A172 (cell line): ENCODE measurements at places on chromosomes 11 and 22. TPM values are rescaled to one million over a fixed set of nuclear protein-coding genes. Genes with fewer than 3 reads are reported as not detected.

The TP53I11 gene
- 15.0 and 23.7 TPM in 2 replicates for total RNA-seq

The XKR3 gene
- 0.14 TPM in 1 of 2 replicates, not detected in the other for total RNA-seq

The DNAJB7 gene
- total RNA-seq = not detected in 2 replicates

DNA sequence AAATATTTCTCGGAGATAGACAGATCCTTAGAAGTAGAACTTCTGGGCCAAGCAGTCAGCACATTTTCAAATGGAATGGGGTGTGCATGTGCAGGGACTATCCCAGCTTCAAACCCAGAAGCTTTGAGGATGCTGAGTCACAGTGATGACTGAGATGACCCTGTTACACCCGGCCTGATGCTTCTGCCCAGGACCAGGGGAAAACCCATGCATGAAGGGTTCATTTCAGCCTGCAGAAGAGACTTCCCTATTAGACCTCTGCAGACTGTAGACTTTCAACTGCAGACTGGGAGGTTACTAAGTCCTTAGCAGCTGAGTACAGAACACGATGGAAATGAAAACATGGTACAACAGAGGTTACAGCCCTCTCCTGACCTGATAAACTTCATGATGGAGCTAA, 3.6 kb upstream of the OR2AT4 start:
- DNase-seq = peak; percentile 91

GRCh38 chr11:117819096-117820040, 5.2 kb downstream of the FXYD2 start:
- DNase-seq = peak; percentile 38

DNA sequence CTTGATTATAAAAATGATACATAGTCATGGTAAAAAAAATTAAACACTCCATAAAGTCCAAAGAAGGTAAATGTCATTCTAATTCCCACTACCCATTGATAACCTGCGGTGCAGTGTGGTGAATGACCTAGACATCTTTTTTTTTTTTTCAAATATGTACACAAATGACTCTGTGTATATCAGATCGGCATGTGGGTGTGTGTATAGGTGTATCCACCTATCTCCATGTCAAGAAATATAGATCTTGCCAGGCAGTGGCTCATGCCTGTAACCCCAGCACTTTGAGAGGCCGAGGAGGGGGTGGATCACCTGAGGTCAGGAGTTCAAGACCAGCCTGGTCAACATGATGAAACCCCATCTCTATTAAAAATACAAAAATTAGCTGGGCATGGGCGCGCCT, 18.4 kb upstream of the CBX6 start:
- no peak for DNase-seq

DNA sequence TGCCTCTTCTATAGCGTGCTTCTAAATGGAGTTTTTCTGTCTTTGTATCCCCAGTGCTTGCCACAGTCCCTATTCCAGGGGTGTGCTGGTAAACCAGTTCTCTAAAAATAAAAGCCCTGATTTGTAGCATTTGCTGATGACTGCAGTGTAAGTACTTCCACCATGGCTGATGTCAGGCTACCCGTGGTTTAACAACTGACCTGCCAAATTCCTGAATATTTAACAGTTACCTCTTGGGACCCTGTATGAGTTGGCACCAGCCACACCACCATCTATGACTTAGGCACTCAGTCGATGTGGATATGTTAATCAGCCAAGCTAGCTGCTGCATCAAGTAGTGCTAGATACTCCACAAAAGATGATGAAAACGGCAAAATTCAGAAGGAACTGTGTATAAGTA, 94.0 kb upstream of the MTNR1B start:
- no peak for DNase-seq

The MRGPRF gene
- 0.69 and 0.86 TPM in 2 replicates for total RNA-seq

GRCh38 chr22:11598492-11599440, 3929.2 kb upstream of the OR11H1 start:
- DNase-seq = no peak

- DNase-seq = no peak
Observed at GRCh38 chr11:13318498-13319295, 41.1 kb downstream of the BMAL1 start.

DNA sequence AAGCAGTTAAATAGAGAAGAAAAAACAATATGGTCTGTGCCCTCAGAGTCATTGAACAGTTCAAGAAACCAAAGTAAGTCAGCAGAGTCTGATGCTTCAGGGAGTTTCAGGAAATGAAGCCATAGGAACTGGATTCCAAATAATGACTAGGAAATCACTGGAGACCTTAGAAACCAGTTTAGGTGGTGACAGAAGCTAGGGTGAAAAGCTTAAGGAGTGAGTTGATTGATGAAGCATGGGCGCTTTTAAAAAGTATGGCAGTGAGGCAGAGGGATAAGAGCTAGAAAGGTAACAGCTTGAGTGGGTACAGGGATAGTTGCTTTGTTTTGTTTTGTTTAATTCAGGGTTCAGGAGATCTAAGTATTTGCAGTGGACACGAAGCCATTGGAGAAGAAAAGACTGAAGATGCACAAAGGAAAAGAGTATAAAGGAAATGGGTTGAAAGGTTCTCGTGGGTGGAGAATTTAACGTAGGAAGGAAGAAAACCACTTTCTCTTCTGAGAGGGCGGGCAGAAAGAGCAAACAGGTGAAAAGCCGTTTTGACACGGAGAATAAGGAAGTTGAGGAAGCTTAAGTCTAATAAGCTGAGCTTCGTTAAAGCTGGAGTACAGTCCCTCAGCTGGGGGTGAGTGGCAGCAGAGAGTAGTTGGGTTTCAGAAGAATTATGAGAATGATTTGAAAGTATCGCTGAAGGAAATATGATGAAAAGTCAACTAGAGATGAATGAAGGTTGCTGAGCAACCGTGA, 14.8 kb downstream of the SGSM3 start:
- no peak for DNase-seq

DNA sequence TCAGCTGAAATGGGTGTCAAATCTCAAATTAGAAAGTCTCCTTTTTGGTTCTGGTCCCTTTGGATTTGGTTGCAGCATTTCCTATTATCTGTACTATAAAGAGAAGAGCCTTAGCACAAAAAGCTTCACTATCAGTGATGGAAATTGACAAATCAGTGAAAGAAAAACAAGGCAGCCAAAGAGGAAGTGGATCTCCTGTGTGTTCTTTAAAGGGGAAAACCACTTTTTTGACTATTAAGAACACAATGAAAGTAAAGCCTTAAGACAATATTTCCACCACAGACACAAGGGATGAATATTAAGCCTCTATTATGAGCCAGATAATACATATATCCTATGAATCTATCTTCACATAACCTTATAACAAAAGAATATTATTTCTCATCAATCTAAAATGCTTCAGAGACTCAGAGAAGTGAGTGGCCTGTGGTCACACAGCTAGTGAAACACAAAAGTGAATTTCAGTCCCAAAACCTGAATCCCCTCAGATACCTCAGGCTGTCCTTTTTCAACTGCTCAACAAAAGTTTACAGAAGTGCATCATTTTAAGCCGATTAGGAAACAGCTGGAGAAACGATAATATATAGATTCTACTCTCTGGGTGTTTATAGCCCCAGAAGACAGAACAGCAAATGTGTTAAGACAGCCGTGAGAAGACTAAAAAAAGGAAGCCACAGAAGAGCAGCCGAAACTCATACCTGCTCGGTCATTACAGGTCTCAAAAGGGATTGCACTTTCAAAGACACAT, 24.4 kb upstream of the FSHB start:
- no peak for DNase-seq

GRCh38 chr11:121575963-121576290, 123.2 kb upstream of the SORL1-AS1 start:
- no peak for DNase-seq

The OR51I1 gene
- total RNA-seq = 0.55 TPM in 1 of 2 replicates, not detected in the other

DNA sequence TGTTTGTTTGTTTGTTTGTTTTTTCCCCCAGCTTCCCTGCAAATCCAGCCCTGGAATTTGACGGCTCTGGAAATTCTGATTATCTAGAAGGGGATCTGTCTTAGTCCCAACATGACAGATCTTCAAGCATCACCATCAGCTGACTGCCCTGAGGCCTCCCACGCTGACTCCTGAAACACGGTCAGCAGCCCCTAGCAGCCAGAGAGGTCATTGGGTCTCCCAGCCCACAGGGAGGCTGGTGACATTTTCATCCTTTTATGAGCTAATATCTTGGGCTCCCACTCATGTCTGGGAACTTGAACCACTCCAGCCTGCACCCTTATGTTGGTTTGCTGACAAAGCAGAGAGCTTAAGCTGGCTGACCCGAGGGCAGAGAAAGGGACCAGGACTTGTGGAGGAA, 66.0 kb upstream of the TIMP3 start:
- DNase-seq = no peak

DNA sequence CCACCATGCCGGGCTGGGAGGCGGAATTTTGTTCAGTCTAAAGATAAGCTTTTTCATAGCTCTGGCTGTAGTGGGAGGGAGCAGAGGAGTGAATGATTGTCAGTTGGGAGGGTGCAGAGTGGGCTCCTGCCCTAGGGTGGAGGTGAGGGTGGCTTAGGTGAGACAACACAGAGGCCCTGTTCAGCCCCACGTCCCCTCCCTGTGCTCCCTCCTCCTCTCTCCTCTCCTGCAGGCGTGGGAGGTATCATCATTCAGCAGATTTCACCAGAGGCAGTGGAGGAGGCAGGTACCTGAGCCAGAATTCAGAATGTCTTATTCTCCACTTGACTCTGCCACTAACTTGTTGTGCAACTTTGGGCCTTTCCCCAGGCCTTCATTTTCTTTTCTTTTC, 1.7 kb upstream of the THRSP start:
- no peak for DNase-seq

GRCh38 chr11:76839311-76839710, 21.4 kb upstream of the ACER3 start:
- no peak for DNase-seq

GRCh38 chr22:25386538-25386884, 167.1 kb downstream of the CRYBB2 start:
- no peak for DNase-seq

GRCh38 chr11:122809866-122810265, 28.4 kb upstream of the CRTAM start:
- no peak for DNase-seq

The MUS81 gene
- total RNA-seq = 27.1 and 35.3 TPM in 2 replicates
